HFF-Myc (cell line): ENCODE measurements at places on chromosomes 6 and 20.

DNA sequence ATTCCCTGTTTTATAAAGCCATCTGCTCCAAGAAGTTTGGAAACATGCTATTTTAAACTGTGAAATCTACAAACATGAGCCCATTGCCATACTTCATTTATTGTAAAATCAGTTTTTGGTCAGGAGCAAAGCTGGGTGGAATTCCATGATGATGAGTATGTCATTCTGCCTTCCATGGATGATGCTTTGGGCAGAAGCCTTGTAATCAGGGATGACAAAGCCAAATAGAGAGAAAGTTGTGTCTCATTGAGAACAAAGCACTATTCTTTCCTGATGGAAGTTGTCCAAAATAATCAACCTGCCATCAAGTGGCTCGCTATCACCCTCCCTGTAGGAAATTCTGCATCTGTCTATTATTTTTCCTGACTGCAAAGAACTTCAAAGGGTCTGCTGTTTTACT is 313.0 kb upstream of the DEFB112 start:
- no peak for DNase-seq

GRCh38 chr6:105170059-105170458 is 9.8 kb downstream of the POPDC3 start:
- no peak for DNase-seq

DNA sequence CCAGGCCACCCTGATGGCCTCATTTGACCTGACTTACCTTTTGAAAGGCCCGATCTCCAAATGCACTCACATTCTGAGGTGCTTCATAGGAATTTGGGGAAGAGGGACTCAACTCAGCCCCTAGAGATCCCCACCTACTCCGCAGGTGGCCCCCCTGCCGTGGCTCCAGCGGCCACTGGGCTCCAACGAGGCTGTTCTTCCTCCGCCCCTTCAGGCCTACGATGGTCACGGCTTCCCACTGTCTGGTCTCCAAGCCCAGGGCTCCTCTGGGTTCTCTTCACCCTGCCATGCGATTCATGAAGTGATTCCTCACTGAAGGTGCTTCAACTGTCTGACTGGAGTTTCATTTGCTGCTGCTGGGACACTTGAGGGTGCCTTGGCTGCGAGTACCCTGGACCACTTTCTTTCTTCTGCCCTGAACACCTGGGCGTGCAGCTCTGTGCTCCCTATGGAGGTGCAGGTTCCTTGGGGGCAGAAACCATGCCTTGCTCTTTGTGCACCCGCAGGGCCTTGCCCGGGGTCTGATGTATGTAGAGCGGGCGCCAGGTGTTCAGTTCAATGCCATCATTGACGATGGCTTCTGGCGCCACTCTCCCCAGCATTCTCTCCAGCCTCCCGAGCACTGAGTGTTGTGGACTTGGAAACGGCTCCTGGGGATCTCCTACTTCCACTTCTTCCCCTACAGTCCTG is 10.0 kb upstream of the DUSP22 start:
- DNase-seq, result no peak

DNA sequence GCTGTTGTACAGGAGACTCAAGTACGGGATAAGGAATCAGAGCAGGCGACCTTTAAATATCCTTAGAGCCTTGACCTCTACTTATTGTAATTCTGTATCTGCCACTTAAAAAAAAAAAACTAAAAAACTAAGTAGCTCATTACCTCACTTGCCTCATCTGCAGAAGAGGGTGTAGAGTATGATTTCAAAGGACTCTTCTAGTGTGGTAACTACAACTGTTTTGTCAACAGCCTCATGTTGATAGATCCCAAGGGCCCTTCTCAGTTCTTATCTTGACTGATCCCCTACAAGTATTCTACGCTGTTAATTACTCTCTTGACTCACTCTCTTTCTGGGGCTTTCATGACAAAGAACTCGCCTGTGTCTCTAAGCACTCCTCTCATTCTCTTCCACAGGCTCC is 16.7 kb upstream of the PDYN start:
- DNase-seq, result no peak

DNA sequence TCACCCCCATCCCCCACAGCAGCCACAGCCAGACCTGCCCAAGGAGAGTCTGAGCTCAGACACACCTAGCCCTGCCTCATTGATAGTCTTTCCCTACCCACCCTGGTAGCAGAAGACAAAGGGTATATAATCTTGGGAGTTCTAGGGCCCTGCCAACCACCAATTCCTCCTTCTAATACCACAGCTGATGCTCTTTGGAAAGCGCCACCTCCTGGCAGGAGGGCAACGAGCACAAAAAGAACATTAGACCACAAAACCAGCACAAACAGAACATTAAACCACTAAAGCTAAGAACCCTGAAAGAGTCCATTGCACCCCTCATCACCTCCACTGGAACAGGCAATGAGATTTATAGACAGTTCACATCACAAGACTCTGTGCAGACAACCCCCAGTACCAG is 195.8 kb upstream of the FUT9 start:
- DNase-seq, result no peak
